ENCODE measurements at places on chromosomes 1 and 21.

GRCh38 chr1:241542199-241542907 lies 10.2 kb downstream of the KMO start:
- DNase-seq = no peak

GRCh38 chr1:67890857-67891256 lies 57.6 kb upstream of the GNG12 start:
- DNase-seq = no peak

- DNase-seq = no peak
These were observed 227.8 kb upstream of the RAB4A start for GRCh38 chr1:229043115-229043514.

- no peak for DNase-seq
These were observed 254.9 kb downstream of the RHOU start for GRCh38 chr1:228989992-228990827.

DNA sequence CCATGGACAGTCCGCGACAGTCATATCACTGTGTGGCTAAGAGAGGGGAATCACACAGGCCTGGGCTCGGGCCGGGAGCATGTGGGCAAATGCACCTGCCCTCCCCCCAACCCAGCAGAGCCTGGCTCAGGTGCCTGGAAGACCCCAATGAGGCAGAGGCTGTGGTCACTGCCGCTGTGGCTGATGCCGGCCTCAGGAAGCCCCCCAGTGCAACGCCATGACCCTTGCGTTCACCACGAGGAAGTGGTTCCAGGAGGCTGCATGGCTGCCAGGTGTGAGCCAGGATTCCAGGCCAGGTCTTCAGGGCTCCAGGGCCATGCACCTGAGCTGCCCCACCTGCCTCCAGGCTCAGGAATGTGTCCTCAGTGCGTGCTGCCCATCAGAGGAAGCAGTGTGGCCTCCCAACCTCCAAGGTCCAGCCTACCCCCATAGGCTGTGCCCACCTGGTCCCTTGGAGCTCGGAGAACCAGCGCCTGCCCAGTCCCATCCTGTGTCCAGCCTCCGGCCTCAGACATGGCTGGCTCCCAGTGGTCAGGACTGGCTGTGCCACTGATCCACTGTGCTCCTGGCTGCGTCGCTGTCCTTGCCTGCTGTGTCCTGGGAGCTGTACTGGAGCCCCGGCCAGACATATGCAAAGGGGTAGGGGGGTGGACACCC lies 8.0 kb downstream of the ARHGEF16 start:
- no peak for DNase-seq

DNA sequence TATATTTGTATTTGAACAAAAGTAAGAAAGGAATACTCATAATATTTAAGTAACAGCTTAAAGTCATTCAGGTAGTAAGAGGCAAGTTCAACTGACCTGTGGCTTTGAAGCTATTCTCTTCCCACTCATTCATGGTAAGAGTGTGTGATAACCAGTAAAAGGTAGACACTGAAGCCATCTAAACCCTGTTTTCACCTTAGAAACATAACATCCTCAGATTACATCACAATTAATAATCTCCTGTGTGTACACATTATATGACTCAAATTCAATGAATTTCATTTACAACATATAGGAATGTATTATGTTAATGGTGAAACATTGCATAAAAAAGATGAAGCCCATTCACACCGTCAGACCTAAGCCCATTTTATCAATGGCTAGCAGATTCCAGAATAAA lies 364.8 kb upstream of the SNX7 start:
- DNase-seq = no peak

- no peak for DNase-seq
These were observed 61.5 kb downstream of the RGS21 start for GRCh38 chr1:192378276-192378675.

GRCh38 chr1:167121375-167122120 lies 27.7 kb downstream of the STYXL2 start:
- DNase-seq = no peak

GRCh38 chr1:173062150-173062938 lies 11.6 kb upstream of the TNFSF18 start:
- no peak for DNase-seq

DNA sequence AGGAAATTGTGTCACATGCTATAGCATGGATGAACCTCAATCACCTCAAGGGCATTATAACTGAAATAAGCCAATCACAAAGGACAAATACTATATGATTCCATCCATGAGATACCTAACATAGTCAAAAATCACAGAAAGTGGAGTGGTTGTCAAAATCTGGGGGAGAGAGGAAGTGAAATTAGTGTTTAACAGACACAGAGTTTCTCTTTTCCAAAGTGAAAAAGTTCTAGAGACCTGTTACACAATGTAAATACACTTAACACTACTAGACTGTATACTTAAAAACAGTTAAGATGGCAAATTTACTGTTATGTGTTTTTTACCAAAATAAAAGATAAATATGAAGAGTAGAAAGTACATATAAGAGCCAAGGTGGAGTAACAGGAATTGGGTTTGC lies 31.8 kb downstream of the ZNF644 start:
- no peak for DNase-seq

DNA sequence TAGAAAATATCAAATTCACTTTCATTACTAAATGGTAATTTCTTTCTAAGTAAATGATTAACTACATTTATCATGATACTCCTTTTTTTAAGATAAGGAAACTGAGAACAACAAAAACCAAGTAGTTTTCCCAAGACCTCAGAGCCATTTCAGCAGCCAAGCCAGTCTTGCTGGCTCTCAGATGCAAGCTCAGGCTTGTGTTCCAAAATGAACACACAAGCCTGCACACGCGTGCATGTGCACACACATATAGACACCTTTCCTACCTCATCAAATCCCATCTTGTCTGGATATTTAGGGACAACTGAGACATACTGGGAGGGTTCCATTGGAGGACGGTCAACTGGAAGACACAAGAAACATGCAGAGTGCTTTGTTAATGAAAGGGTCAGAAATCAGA lies 83.0 kb downstream of the COLGALT2 start:
- no peak for DNase-seq

GRCh38 chr1:231522931-231523642 lies 5.4 kb upstream of the TSNAX start:
- DNase-seq = no peak

DNA sequence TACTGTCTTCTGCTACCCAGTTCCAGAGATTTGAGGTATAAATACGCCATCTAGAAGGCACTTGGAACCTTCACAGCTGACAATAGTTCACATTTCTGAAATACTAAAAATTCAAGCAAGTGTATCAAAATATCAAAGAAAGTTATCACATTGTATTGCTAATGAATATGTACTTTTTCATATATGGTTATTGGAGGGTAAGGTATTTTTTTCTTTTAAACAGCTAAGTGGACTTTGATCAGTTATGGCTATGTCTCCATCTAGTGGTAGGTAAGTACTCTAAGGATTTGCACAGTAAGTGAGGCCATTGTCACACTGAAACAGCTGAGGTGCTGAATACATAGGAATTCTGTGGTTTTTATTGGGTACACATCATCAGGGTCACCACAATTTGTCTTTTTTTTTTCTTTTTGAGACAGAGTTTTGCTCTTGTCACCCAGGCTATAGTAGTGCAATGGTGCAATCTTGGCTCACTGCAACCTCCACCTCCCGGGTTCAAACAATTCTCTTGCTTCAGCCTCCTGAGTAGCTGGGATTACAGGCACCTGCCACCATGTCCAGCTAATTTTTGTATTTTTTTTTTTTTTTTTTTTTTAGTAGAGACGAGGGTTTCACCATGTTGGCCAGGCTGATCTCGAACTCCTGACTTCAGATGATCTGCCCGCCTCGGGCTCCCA lies 49.1 kb upstream of the CR2 start:
- no peak for DNase-seq

- no peak for DNase-seq
These were observed 9.3 kb upstream of the KLHDC8A start for GRCh38 chr1:205365945-205366463.

DNA sequence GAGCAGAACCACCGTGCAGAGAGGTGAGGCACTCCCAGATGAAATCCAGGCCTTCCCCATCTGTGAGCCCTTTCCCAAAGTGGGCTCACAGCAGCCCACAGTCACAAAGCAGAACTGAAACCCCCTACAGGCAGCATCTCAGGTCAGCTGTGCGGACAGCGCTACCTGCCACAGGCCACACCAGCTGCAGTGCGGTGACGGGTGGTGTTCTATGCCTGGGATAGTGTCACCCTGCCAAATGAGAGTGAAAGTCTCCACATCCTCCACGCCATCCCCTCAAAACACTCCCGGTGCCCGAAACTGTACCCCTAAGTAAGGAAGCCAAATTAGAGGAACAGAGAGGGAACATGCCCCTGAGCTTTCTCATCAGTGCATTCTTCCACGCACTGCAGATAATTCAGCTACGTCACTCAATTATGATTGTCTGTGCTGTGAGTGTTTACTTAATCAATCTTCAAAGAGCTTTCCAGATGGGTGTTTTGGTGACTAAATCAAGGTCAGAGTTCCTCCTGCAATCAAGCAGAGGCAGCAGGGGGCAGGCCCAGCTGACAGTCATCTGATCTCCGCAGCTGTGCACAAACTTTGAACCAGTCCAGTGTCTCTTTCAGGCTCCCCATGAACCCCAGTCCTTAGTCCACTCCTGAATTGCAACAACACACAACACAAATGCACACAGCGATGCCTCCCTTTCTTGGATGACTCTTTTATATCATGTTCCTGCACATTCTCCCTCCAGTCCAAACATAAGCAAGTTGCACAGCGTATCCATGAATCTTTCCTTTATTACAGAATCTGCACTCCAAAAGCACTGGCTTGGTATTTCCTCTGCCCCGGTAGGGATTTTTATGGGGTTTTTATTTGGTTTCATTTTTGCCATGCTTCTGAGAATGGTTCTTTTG lies 150.0 kb downstream of the TOMM20 start:
- peak; percentile 48 for DNase-seq

DNA sequence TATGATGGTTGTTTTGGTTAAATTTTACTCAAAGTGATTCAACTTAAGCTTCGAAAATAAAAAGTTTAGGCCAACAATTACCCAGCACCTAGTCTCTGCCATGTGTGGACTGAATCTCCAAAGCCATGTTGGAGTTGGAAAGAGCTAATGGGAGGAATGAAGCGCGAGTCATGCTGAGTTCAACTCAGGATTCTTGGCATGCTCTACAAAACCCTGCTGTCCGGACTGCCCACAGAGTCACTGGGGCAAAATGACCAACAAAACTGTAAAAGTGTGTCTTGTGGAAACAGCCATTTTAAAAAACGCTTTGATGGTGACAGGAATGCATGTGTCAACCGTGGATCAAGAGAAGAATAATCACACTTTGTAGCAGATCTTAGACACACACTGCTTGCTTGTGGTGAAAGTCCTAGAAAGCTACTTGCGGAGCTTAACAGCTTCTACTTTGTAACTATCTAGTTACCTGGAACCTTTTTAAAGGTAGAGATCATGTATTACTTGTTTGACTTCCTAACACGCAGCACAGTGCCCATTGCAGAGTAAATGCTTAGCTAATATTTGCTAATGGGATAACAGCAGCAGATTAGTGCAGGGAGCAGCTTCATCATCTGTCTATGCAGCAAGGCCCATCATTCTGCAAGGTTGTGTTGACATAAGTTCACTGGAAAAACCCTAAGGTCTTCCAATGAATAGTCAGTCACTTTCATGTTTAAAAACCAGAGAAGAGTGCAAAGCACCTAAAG lies 7.0 kb upstream of the GBP6 start:
- no peak for DNase-seq

- DNase-seq = no peak
These were observed 159.5 kb downstream of the ETS2 start for GRCh38 chr21:38965241-38965640.

DNA sequence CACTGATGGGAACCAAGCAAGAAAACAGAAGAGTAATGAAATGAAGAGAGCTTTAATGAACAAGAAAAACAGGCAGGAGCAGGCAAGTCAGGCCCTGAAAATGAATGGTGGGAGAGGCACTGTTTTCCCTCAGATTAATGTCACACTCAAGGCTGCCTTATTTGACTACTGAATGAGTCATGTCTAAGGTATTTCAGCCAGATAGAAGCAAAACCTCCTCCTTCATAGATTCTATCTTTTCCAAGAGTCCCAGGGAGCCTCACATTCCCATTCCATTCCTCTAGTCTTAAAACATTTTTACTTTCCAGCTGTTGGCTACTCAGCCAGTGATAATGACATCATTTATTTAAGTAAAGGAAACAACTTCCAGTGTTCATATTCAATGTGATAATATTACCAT lies 228.4 kb upstream of the NRIP1 start:
- no peak for DNase-seq

GRCh38 chr1:243701872-243702271 lies 148.2 kb downstream of the AKT3 start:
- no peak for DNase-seq

GRCh38 chr1:95382000-95382786 lies 148.2 kb downstream of the RWDD3 start:
- DNase-seq = no peak

- DNase-seq = no peak
These were observed 18.9 kb downstream of the LHX4 start for GRCh38 chr1:180248731-180249681.

- DNase-seq = no peak
These were observed 61.0 kb upstream of the SPATA6 start for GRCh38 chr1:48532976-48533375.

DNA sequence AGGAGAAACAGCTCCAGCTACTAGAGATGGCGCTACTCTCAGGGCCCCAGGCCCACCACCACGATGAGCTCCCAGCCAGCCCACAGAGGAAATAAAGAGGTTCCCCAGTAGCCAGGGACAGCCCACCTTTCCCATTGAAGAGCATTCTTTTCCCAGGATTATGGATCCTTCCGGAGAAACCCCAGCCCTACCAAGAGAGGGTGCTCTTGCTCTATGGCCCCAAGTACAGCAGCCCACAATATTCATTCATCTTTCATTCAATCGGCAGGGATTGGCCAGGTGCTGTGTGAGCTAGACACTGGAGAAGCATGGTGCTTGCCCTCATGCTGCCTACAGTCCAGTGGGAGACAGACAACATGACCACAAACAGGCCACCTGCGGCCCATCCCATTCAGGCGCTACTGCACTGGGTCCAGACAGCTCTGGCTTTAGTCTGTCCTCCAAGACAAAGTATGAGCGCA lies 29.9 kb downstream of the PMVK start:
- DNase-seq = no peak

DNA sequence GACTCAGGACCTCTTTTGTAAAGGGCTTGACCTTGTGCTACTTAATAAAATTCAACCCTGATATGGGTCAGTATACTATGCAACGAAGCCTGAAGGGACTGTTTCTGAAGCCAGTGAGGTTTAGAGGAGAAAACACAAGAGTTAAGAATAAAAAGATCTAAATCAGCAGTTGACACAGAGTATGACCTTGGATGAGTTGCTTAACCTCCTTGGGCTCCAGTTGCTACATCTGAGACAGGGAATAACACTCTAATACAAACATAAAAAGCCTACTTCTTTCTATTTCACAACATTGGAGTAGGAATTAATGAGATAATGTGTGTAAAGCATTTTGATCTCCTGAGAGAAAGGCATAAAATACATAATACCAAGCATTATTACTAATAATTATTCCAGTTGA lies 882.4 kb upstream of the ADGRL2 start:
- DNase-seq = no peak

GRCh38 chr1:92211166-92211565 lies 6.5 kb upstream of the C1orf146 start:
- DNase-seq = no peak

DNA sequence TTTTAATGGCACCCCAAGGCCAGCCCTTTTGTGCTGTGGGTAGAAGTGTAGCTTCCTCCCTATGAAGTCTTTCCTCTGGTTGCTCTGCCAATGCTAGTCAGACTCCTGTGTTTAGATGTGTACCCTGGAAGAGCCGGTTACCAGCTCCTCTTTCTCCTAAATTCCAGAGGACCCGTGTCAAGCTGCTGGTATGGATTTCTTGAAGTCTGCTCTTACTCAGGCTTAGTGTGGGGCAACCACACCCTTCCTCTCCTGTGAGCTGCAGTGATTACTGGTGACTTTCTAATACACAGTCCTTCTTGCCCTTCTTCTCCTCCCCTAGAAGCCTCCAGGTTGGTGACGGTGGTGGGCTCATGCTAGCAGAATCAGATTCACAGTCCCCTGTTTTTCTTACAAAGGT lies 74.1 kb upstream of the AKT3 start:
- no peak for DNase-seq
